ENCODE measurements at places on chromosomes 7 and 10. TPM values are rescaled to one million over a fixed set of nuclear protein-coding genes. Genes with fewer than 3 reads are reported as not detected.

GRCh38 chr10:26573674-26574073 is 123.8 kb upstream of the PDSS1 start:
- DNase-seq = peak; percentile 76

GRCh38 chr7:101884671-101885596 is 67.5 kb downstream of the CUX1 start:
- no peak for DNase-seq

GRCh38 chr10:43117777-43118583 is 20.3 kb upstream of the CSGALNACT2 start:
- no peak for DNase-seq

- DNase-seq = no peak
Measured at GRCh38 chr7:155202106-155202871, 95.4 kb upstream of the INSIG1 start.

- DNase-seq = no peak
Measured at GRCh38 chr7:9507290-9507689, 1073.9 kb downstream of the NXPH1 start.

GRCh38 chr7:120799813-120800475 is 58.0 kb downstream of the TSPAN12 start:
- DNase-seq = no peak

DNA sequence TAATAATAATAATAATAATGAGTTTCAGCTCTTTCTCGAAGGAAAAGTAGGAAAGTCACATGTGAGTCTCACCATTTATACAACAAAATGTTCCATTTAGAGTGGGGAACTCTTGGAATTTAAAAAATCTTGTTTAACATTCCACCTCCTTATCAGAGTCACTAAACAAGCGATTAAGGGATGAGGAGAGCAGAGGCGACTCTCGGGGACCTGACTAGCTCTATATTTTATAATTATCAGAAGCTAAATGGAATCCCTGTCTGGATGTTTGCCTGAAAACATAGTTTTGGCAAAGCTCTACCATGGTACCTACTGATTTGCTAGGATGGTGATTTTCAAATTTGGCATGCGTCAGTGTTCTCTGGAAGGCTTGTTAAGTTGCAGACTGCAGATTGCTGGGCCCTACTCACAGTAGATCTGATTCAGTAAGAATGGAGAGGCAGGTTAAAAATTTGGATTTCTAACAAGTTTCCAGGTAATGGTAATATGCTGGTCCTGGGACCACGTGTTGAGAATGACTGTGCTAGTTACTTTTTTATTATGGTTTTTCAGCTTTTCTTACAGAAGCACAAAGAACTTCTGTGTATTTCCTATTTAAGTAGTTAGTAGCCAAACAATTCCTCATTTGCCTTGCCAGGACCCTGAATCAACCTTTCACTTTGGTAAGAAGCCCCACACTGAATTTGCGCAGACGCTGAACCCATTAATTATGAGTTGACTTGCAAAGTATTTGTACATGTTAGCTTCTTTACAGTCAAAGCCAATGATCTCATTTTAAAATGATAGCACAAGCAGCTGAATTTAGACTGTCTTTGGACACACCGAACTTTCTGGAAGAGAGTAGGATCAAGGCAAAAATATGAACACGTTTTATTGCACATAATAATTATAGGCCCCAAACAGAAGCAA is 39.5 kb downstream of the CPED1 start:
- no peak for DNase-seq

- DNase-seq = no peak
Measured at GRCh38 chr10:31728698-31729224, 199.9 kb downstream of the ARHGAP12 start.

DNA sequence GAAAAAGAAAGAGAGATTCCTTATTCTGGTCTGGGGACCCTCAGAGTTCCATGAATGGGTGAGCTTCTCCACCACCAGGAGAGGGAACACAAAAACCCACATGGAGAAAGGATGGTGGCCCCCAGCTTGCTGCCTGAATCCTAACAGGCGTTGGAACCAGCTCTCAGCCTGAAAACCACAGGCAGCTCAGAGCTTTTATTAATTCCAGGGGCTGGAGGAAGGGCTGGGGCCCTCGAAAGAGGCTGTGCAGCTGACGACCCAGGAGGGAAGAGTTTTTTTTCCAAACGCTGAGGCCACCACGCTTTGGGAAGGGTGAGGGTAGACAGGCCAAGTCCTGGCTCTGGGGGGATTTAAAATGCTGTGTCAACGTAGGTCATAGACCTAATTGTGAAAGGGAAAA is 10.8 kb upstream of the ELN start:
- DNase-seq = no peak

GRCh38 chr7:29587195-29587808 is 23.7 kb downstream of the PRR15 start:
- DNase-seq = no peak

DNA sequence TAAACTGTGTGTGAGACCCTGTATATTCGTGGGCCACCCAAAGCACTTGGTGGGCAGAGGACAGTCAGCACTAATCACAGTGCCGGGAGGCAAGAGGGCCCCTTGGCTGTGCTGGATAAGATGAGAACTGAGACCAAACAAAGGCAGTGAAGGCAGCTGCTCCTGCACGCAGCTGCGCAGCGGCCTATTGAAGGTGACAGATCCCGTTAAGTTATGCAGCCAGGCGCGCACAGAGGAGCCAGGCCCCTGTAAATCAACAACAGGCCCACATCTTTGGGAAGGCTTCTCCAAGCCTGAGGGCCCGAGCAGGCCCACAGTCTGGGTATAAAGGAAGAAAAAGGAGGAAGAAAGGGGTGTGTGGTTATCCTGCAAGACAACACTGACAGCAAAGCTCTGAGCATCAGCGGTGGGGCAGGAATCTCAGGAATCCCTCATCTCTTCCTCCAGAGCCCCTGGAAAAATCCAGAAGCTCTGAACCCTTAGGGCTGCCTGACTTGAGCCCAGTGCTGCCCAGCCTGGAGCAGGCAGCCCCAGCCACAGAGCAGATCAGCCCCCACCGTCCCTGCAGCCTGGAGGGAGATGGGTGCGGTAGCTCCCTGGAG is 154.2 kb downstream of the ARHGAP12 start:
- DNase-seq = no peak

DNA sequence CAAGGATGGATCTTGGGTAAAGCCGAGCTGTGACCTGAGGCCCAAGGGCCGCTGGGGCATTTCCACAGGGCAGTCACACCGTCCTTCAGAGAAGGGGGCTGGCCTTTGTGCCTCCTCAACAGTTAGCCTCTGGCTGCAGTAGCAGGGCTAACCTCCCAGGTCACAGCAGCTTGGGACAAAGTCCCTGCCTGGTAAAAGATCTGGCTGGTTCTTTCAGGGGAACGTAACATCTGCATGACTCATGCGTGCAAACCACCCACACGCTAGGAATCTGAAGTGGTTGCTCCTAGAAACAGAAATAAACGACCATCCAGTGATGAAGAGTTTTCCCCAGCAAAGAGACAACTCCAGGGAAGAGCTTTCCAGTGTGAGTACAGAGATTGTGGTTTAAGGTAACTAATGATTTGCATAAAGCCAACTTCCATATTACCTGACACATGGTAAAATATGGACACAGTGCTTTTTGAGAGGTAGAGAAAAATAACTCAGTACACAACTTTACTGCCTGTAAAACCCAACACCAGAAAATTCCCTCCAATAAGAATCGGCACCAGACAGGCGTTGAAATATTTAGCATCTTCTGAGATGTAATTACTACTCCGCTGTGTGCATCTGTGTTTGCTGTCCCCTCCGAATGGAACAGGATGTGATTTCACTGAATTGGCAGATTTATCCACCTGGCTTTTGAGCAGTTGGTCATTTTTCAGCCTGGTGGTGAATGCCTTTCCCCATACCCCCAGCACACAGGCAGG is 84.9 kb upstream of the ADRB1 start:
- DNase-seq = peak; percentile 86

- DNase-seq = no peak
Measured at GRCh38 chr7:123823898-123824753, 20.8 kb upstream of the HYAL4 start.

DNA sequence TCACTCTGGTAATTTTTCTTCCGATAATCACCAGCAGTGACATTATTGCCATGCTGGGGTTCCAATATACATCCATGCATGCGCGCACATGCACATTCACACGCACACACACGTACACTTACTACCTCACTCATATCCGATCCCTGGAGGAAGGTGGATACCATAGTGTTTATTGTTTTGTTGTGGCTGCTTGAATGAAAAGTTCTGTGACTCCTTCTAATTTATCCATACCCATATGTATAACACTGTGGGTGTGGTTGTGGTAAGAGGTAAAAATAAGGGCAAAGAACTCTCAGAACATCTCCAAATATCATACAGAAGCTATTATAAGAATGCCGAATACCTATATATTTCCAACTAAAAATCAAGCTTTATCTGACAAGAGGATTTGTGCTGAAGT is 407.8 kb upstream of the PODXL start:
- no peak for DNase-seq

GRCh38 chr7:137850571-137850970 is 3.8 kb upstream of the DGKI start:
- no peak for DNase-seq

- no peak for DNase-seq
Measured at GRCh38 chr7:81744389-81744788, 25.5 kb downstream of the HGF start.

GRCh38 chr10:67261300-67261797 is 335.5 kb downstream of the LRRTM3 start:
- no peak for DNase-seq

DNA sequence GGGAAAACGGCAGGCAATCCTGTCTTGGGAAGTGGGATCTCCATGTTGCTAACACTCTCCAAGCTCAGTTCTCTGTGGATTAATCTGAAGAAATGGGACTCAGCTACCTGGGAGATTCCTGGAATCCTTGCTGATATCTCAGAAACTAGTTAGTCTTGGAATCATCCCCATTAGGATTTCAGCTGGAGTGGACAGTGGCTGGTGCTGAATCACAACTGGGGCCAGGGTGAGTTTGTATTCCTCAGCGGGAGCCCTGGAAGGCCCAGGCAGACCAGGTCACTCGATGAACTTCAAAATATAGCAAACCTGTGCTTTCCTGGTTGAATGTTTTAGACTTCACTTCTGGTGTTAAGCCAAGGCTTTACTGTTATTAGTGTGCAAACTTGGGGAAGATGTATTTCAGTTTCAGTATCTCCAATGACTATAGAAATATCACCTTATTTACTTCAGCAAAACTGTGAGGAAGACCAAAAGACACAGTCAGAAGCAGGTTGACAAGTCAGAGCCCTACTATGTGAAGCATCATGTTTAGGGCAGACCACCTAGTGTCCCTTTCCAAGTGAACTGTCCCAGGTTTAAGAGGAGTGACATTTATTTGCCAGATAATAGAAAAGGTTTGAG is 126.1 kb downstream of the AOAH start:
- DNase-seq = no peak

DNA sequence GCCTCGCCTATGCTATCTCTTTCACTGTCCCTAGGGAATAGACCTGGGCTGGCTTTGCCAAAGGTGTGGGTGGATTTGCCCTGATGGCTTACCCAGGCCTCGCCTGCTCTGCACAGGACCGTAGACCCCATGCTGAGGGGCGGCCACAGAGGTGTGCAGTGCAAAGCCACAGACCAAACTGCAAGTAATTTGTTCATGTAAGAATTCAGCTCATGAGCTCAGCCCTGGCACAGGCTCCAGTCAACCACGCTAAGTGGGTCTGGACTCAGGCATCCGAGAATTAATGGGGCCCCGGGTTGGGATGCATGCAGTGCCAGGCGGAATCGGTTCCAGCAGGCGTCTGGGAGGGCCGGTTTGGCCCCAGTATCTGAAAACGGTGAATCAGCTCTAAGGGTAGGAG is 445.2 kb downstream of the DNAJB6 start:
- DNase-seq = no peak

DNA sequence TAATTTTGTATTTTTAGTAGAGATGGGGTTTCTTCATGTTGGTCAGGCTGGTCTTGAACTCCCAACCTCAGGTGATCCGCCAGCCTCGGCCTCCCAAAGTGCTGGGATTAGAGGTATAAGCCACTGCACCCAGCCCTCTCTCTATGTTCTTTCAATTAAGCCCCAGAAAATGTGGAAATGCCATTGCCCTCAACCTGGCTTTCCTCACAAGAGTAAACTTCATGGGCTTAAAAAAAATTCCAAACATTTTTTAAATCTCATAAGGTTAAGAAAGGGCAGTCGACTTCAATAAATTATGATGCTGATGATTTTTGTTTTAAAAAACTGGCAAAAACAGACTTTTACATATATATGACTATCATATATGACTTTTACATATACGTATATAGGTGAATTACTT is 107.6 kb downstream of the TES start:
- no peak for DNase-seq

GRCh38 chr7:124773339-124773738 is 7.7 kb upstream of the GPR37 start:
- DNase-seq = no peak

DNA sequence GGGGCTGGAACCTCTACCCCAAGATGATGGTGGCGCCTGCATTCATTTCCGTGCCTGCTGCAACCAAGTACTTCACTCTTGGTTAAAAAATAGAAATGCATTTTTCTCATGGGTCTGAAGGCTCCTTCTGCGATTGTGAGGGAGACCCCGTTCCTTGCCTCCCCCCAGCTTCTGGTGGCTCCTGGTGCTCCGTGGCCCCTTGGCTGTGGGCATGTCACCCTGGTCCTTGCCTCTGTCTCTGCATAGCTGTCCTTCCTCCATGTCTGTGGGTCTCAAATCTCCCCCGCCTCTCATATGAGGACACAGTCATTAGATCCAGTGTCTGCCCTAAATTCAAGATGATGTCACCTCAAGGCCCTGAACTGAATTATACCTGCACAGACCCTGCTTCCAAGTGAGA is 317.9 kb downstream of the TCERG1L start:
- no peak for DNase-seq

GRCh38 chr7:106425017-106425719 is 140.4 kb upstream of the NAMPT start:
- DNase-seq = peak; percentile 83

DNA sequence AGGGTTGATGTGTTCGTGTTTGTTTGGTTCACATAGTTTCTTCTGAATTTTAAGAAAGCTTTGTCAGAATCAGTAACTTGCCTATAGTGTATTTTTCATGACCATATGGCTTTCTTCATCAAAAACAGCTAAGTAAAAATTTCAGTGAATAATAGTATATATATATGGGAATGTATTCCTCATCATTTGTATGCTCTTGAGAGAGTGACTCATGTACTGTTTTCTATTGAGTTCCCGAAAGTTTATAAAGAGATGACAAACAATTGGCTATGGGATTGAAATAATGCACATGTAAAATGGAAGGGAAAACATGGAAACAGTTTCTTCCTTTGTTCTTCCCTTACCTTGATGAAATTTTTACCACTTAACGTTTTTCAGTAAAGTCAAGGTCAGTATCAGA is 56.4 kb downstream of the KAT6B start:
- no peak for DNase-seq

Gene CAMK1D
- 11.7 TPM for total RNA-seq

Gene ELMO1
- not detected for total RNA-seq

Gene PVRIG
- total RNA-seq = 1.4 TPM

Gene ACTR3C
- 23.0 TPM for total RNA-seq
